Activated CD4-positive, alpha-beta memory T cell treated with anti-CD3 and anti-CD28 coated beads, Interleukin-2, amount 10 ng/mL, durations not matched to agents 7 days and 5 days (primary cell): ENCODE measurements at places on chromosomes 3 and 15. TPM values are rescaled to one million over a fixed set of nuclear protein-coding genes. Genes with fewer than 3 reads are reported as not detected.
A peak's percentile ranks its signal among the peaks of the same experiment; 100 is the strongest.

DNA sequence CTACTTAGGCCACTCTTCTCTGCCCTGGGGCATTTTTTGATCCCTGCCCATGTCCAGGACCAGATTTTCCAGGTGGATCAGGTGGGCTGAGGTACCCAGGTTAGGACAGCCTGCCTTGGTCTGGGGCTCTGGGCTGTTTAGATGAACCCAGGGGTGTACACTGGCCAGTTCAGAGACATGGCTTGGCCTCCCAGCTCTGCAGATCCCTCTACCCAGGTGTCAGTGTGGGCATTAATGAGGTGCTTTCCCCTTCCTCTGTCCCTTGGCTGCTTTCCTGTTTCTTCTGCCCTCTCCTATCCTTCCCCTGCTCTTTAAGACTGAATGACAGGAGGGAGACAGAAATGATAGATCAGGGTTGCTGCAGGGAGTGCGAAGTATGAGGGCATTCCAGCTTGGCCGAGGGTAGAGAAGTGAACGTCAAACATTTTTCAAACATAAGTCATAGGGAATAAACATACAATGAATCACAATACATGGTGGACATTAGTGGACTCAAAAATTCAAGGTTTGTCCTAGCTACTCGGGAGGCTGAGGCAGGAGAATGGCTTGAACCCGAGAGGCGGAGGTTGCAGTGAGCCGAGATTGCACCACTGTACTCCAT, 30.5 kb downstream of the RTP1 start:
- no peaks in the 10 kb centered on the region for H3K36me3 ChIP-seq
- peaks cover 14% of the 10 kb centered on the region for H3K27me3 ChIP-seq
- DNase-seq, result no peak
- H3K27ac ChIP-seq, result no peak overlapping the region

DNA sequence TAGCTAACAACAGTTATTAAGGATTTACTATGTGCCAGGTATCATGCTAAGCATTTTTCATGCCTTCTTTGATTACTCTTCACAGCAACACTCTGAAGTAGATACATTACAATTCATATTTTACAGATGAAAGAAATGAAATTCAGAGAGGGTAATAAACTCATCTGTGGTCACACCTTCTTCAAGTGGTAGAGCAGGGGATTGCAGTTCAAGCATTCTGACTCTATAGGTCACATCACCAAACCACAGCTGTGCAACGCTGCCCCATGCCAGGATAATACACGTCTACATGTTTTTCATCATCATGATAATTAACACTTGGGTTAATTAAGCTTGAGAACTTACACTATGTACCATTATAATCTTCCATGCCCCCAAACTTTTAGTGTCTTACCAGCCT, 98.5 kb downstream of the LRRC3B start:
- no peak overlapping the region for H3K4me3 ChIP-seq
- H3K27ac ChIP-seq, result no peak overlapping the region
- no peaks in the 10 kb centered on the region for H3K27me3 ChIP-seq
- no peaks in the 10 kb centered on the region for H3K4me1 ChIP-seq

The KCNAB1 gene
- total RNA-seq, result not detected

DNA sequence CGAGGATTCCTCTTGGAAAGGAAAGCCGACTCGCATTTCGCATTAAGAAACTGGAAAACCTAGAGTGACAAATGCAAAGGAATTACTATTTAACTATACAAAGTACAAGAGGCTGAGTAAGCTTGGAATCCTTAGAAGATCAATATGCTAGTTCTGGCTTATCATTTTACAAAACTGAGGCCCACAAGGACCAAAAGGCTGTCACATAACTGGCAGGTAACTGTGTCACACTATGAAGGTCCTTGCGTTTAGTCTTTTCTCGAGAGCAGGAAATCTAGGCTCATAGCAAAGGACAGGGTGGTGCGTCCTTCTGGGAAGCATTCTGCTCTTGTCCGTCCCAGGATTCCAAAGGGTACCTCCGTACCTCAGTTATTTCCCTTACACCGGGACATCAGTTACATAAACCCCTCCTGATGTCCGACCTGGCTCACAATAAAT, 629 bp downstream of the RPL24 start:
- DNase-seq, result no peak
- peaks cover 48% of the 10 kb centered on the region for H3K4me1 ChIP-seq
- peaks cover 45% of the 10 kb centered on the region for H3K36me3 ChIP-seq
- no peaks in the 10 kb centered on the region for H3K27me3 ChIP-seq

The A4GNT gene
- not detected for total RNA-seq

The SERPINI2 gene
- total RNA-seq, result not detected

The SMCO1 gene
- total RNA-seq, result not detected

GRCh38 chr3:120762615-120763014, 20.1 kb downstream of the GTF2E1 start:
- H3K4me3 ChIP-seq, result no peak overlapping the region
- peaks cover 34% of the 10 kb centered on the region for H3K36me3 ChIP-seq
- no peak for DNase-seq
- peaks cover 27% of the 10 kb centered on the region for H3K4me1 ChIP-seq
- no peaks in the 10 kb centered on the region for H3K27me3 ChIP-seq

The MOBP gene
- not detected for total RNA-seq

DNA sequence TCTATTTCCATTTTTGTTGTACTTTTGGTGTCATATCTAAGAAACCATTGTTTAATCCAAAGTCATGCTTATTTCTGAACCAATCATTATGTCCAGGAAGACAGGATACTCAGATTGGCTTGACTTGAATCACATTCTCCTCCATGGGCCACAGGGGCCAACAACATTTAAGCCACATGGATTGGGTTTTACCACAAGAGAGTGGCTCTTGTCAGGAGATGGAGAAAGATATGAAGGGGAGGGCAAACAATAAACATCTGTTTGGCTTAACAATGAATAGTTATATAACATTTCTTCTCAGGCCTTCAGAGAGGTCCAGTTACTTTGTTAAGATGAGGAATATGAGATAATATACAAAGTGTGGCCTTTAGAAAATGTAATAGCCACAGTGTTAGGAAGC, 44.6 kb downstream of the GXYLT2 start:
- DNase-seq, result no peak
- H3K27me3 ChIP-seq, result peaks cover 16% of the 10 kb centered on the region
- H3K27ac ChIP-seq, result no peak overlapping the region

The OR5H14 gene
- total RNA-seq, result not detected

DNA sequence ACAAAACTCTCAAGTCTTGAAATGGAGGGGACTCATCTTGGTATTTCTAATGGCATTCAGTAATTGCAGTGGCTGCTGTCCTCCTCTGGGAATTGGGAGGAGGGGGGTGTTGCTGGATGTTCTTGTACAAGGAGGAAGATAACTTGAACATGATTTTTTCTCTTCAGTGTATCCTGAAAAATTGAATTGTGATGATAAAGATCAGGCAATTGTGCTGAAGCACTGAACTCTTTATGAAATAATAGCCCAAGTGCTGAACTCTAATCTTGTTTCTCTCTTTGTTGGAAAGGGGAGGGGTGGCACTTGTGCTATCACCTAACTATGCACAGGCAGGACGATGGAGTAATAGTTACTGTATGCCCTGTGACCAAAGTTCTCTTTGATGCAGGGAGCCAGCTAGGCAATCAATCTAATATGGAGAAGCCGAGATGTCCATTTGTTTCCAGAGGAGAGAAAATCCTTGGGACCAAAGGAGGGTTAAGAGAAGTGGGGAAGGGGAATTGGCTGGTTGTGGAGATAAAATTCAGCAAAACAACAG, 68.1 kb upstream of the ATP2C1 start:
- no peak for DNase-seq
- no peak overlapping the region for H3K27ac ChIP-seq
- H3K36me3 ChIP-seq, result no peaks in the 10 kb centered on the region
- H3K27me3 ChIP-seq, result peaks cover 10% of the 10 kb centered on the region
- H3K4me1 ChIP-seq, result no peaks in the 10 kb centered on the region
- H3K4me3 ChIP-seq, result no peak overlapping the region

- H3K4me1 ChIP-seq, result peaks cover 25% of the 10 kb centered on the region
- peaks cover 10% of the 10 kb centered on the region for H3K27me3 ChIP-seq
- H3K4me3 ChIP-seq, result no peak overlapping the region
- DNase-seq, result no peak
- peaks cover 2% of the 10 kb centered on the region for H3K36me3 ChIP-seq
- H3K27ac ChIP-seq, result no peak overlapping the region
Measured at GRCh38 chr15:42107473-42107872, 13.1 kb upstream of the PLA2G4D start.

DNA sequence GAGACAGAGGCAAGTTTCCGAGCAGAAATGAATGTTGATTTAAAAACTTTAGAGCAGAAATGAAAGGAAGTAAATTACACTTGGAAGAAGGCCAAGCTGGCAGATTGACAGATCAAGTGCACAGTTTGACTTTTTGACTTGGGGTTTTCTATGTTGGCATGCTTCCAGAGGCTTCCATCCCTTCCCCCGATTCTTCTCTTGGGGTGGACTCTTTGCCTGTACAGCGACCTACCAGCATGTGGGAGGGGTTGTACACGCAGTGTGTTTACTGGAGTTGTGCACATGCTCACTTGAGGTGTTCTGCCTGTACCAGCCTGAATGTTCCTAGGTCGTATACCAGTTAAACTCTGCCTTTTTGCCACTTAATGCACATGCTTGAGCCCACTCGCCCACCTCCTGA, 701.5 kb upstream of the GBE1 start:
- DNase-seq, result no peak
- H3K36me3 ChIP-seq, result no peaks in the 10 kb centered on the region
- no peaks in the 10 kb centered on the region for H3K27me3 ChIP-seq
- no peak overlapping the region for H3K4me3 ChIP-seq
- H3K27ac ChIP-seq, result no peak overlapping the region

DNA sequence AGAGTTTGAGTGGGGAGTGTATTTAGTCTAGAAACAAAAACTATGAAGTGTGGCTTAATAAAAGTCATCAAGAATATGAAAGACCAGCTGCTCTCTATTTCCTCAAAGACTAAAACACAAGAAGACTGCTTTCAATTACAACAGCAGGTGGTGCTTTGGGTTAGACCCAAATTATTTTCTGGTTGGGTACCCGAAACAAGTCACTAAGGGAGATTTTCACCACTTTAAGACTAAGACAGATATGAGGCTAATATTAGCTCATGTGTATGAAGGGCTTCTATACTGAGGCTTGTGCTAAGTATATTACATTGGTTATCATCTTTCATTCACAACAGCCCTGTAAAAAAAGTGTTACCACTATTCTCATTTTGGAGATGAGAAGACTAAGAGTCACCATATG, 43.1 kb downstream of the COL8A1 start:
- H3K4me3 ChIP-seq, result no peak overlapping the region
- DNase-seq, result no peak
- no peak overlapping the region for H3K27ac ChIP-seq
- H3K27me3 ChIP-seq, result peaks cover 3% of the 10 kb centered on the region

DNA sequence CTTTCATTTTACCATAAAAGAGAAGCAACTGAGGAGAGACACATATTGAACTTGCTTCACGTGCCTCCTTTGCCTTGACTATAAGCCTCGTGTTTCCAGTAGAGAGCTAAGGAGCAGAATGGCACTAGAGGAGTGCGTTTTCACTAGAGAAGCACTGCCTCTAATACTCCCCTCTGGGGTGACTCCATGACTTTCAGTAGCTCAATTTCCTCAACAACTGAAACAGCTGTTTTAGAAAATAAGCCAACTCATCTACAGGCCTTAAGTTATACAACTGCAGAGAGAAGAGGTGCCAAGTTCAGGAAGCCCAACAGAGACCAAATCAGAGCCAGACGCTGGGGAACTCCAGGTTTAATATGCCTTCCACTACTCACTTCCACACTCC, 1.9 kb downstream of the UBP1 start:
- H3K4me1 ChIP-seq, result peaks cover 54% of the 10 kb centered on the region
- peak overlapping the region; percentile 89 for H3K27ac ChIP-seq
- peaks cover 11% of the 10 kb centered on the region for H3K36me3 ChIP-seq
- H3K4me3 ChIP-seq, result peak overlapping the region; percentile 79

- H3K27ac ChIP-seq, result no peak overlapping the region
- no peaks in the 10 kb centered on the region for H3K36me3 ChIP-seq
- DNase-seq, result no peak
Measured at GRCh38 chr3:156516961-156517360, 38.0 kb downstream of the SSR3 start.

DNA sequence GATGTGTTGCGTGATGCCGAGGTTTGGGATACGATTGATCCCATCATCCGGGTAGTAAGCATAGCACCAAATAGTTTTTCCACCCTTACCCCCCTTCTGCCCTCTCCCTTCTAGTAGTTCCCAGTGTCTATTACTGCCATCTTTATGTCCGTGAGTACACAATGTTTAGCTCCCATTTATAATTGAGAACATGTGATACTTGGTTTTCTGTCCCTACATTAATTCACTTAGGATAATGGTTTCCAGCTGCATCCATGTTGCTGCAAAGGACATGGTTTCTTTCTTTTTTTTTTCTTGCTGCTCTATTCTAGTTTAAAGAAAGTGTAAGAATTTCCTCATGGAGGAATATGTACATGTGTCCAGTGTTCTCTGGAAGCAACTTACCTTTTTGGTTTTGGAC, 51.8 kb downstream of the NSUN3 start:
- DNase-seq, result no peak
- H3K4me3 ChIP-seq, result no peak overlapping the region
- H3K4me1 ChIP-seq, result no peaks in the 10 kb centered on the region
- peaks cover 12% of the 10 kb centered on the region for H3K36me3 ChIP-seq
- no peaks in the 10 kb centered on the region for H3K27me3 ChIP-seq

GRCh38 chr3:108125550-108126071, 34.8 kb upstream of the CD47 start:
- peaks cover 36% of the 10 kb centered on the region for H3K36me3 ChIP-seq
- peak overlapping the region; percentile 84 for H3K4me3 ChIP-seq
- H3K27me3 ChIP-seq, result no peaks in the 10 kb centered on the region

DNA sequence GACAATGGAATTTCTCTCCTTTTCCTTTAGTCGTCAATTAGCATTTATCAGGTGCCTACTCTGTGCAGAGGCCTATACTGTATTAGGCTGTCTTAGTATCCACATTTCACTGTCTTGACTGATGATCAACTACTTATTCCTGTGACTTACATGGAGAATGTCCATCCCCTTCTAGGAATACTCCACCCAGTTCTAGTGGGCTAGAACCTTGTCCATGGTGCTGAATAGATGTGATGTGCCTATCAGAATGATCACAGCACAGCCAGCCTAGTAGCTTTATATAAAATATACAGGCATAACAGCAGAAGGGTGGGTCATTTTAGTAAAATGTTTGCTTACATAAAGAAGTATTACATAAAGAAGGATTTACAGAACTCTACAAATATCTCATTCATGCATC, 621.4 kb downstream of the PDCD6IP start:
- no peak overlapping the region for H3K27ac ChIP-seq
- H3K27me3 ChIP-seq, result no peaks in the 10 kb centered on the region
- no peaks in the 10 kb centered on the region for H3K4me1 ChIP-seq
- no peak overlapping the region for H3K4me3 ChIP-seq

The TRH gene
- total RNA-seq, result not detected

GRCh38 chr3:77190374-77190773, 150.5 kb downstream of the ROBO2 start:
- H3K27ac ChIP-seq, result no peak overlapping the region
- H3K36me3 ChIP-seq, result no peaks in the 10 kb centered on the region
- no peak for DNase-seq
- no peaks in the 10 kb centered on the region for H3K27me3 ChIP-seq

The LRRN1 gene
- total RNA-seq, result 0.10 TPM

GRCh38 chr3:30305021-30305420, 301.4 kb upstream of the TGFBR2 start:
- no peak overlapping the region for H3K27ac ChIP-seq
- H3K27me3 ChIP-seq, result no peaks in the 10 kb centered on the region
- peaks cover 2% of the 10 kb centered on the region for H3K36me3 ChIP-seq
- peaks cover 2% of the 10 kb centered on the region for H3K4me1 ChIP-seq
- H3K4me3 ChIP-seq, result no peak overlapping the region
- no peak for DNase-seq

The P2RY13 gene
- total RNA-seq, result not detected
